ENCODE measurements at places on chromosomes 2 and 18. TPM values are rescaled to one million over a fixed set of nuclear protein-coding genes. Genes with fewer than 3 reads are reported as not detected.

- no peak overlapping the region for H3K4me3 ChIP-seq
- H3K27ac ChIP-seq = no peak overlapping the region
- peaks cover 1% of the 10 kb centered on the region for H3K27me3 ChIP-seq
- peaks cover 12% of the 10 kb centered on the region for H3K36me3 ChIP-seq
- DNase-seq = no peak
Observed at GRCh38 chr18:8391068-8391467, 218.2 kb upstream of the RAB12 start.

- no peaks in the 10 kb centered on the region for H3K36me3 ChIP-seq
- H3K27me3 ChIP-seq = peaks cover 49% of the 10 kb centered on the region
- DNase-seq = no peak
- no peak within 1 kb of the TSS for H3K4me3 ChIP-seq
- H3K4me1 ChIP-seq = no peaks in the 10 kb centered on the region
Observed at GRCh38 chr2:240868286-240869108, at the start of gene AGXT. Gene AGXT (plus strand): TSS chr2:240868824. CDS start chr2:240868866, 42 bp downstream.

DNA sequence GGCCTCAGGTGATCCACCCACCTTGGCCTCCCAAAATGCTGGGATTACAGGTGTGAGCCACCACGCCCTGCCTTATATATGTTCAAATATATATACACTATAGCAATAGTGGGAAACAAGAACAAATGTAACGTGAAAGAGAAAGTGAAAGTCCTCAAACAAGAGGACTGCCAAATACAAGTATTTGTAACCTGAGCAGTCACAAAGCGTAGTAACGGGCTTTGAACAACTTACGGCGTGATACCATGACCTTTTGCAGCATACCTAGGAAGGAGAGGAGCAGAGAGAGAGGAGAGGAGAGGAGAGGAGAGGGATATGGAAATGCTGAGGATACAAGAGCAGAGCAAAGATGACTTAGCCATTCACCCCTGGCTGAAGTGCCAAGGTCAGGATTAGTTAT is 113.8 kb upstream of the RGPD4 start:
- H3K36me3 ChIP-seq = no peaks in the 10 kb centered on the region
- H3K27ac ChIP-seq = no peak overlapping the region
- H3K4me1 ChIP-seq = no peaks in the 10 kb centered on the region
- H3K27me3 ChIP-seq = no peaks in the 10 kb centered on the region
- no peak for DNase-seq

DNA sequence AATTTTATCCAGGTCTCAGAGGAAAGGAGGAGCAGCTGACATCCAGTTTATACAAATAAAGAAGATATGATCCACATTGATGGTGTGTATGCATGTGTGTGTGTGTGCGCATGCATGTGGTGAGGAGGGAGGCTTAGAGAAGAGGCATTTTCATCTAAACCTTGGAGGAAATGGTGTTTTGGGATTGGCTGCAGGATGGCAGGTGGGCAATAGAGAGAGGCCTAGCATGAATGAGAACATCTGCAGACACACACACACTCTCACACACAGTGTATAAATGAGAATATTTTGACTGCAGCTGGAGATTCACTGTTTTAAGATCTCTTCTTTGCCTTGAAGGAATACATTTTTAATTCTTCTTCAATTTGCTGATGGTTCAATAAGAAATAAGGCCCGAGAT is 61.7 kb upstream of the TMEM17 start:
- no peaks in the 10 kb centered on the region for H3K27me3 ChIP-seq
- peaks cover 30% of the 10 kb centered on the region for H3K4me1 ChIP-seq
- no peak overlapping the region for H3K4me3 ChIP-seq
- H3K27ac ChIP-seq = no peak overlapping the region

- no peak for DNase-seq
- H3K4me1 ChIP-seq = no peaks in the 10 kb centered on the region
- H3K4me3 ChIP-seq = no peak overlapping the region
- no peak overlapping the region for H3K27ac ChIP-seq
- H3K36me3 ChIP-seq = no peaks in the 10 kb centered on the region
Observed at GRCh38 chr18:7367336-7367735, 136.4 kb downstream of the LRRC30 start.

DNA sequence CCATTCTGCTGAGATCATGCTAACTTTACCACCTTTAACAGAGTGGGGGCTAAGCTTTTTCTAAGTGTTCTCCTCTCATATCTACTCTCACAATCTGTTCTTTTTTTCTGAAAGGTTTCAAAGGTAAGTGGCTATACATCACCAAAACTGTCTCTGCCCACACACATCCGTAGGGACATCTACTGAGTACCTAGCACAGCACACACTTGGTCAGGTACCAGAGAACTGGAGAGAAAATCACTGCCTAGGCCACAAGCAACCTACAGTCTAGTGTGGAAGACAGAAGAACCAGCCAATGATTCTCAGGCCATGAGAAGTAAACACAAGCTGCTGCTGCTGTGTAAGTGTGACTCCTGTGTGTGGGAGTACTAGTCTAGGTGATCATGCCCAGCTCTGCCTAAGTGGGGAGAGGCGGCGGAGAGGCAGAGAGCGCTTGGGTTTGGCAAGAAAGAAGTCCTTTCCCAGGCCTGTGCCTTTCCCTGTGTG is 176.1 kb upstream of the ZFP36L2 start:
- H3K27ac ChIP-seq = no peak overlapping the region
- peaks cover 35% of the 10 kb centered on the region for H3K4me1 ChIP-seq
- H3K4me3 ChIP-seq = no peak overlapping the region
- H3K36me3 ChIP-seq = 0 out of 2 replicates have a peak, but pooled peaks cover 4% of the 10 kb centered on the region
- H3K27me3 ChIP-seq = peaks cover 1% of the 10 kb centered on the region
- no peak for DNase-seq

- H3K27me3 ChIP-seq = peaks cover 2% of the 10 kb centered on the region
- no peak overlapping the region for H3K27ac ChIP-seq
- peaks cover 21% of the 10 kb centered on the region for H3K36me3 ChIP-seq
- no peak overlapping the region for H3K4me3 ChIP-seq
- H3K4me1 ChIP-seq = peaks cover 6% of the 10 kb centered on the region
Observed at GRCh38 chr2:235864733-235865515, 303.3 kb downstream of the GBX2 start.

DNA sequence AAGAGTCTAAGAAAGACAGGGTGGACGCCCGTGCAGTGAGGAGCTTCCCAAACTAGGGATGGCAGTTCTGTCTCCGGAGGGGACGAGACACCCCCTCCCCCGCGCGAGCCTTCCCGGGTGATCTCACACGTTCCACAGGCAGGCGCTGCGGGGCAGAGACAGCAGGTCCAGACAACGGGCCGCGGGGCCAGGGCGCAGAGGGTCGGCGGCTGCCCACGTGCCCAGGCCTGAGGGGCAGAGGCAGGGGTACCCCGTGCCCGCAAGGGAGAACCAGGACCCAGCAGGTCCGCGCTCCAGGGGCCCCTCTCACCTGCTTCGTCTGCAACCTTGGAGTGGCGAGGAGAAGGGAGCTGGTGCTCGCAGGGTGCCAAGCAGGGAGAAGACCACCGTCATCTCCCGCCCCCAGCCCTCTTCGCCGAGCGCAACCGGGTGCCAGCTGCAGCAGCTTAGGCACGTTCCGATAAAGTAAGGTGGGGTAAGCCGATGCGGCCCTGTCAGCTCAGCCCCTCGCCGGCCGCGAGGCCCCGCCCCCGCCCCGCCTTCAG is at the start of gene GPR155:
GPR155 (minus strand) TSS at position 467 of the 545 bp plus-strand sequence. CDS start 5,073 bp downstream, outside the sequence.
- H3K27me3 ChIP-seq = no peaks in the 10 kb centered on the region
- H3K27ac ChIP-seq = peak within 1 kb of the TSS; percentile 90
- no peaks in the 10 kb centered on the region for H3K36me3 ChIP-seq
- peak; percentile 18 for DNase-seq
- H3K4me3 ChIP-seq = peak within 1 kb of the TSS; percentile 94

- H3K27ac ChIP-seq = no peak overlapping the region
- DNase-seq = no peak
- no peak overlapping the region for H3K4me3 ChIP-seq
- H3K36me3 ChIP-seq = peaks cover 4% of the 10 kb centered on the region
- no peaks in the 10 kb centered on the region for H3K4me1 ChIP-seq
Observed at GRCh38 chr2:2568411-2568810, 237.3 kb upstream of the MYT1L start.

- no peaks in the 10 kb centered on the region for H3K36me3 ChIP-seq
- H3K4me3 ChIP-seq = peak overlapping the region; percentile 62
- no peak for DNase-seq
Observed at GRCh38 chr2:233351423-233351822, 2.9 kb upstream of the DGKD start.

DNA sequence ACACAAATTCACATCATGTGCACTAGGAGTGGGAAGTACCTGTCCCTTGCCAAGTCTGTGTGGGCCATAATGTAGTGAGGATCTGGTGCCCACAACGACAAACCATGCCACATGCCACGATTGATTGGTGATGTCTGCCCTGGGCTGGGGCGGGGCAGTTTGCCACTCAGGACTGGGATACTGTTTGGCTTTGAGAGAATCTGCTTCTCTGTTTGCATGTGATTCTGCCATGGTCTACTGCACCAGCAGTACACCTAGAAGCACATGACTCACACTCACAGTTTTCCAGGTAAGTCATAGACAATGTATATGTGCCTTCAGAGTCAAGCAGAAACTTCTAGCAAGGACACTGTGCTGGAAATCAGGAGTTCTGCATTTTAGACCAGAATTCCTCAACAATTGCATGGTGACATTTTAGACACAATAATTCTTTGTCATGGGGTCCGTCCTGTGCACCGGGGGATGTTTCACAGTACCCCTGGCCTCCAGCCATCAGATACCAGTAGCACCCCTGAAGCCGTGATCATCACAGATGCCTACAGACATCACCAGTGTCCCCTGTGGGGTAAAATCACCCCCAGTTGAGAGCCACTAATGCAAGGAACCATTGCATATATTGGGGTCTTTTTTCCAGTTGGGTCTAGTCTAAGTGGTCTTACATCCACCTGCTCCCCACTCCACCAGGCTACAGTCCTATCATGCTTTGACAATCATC is 278.3 kb downstream of the EIPR1 start:
- H3K36me3 ChIP-seq = no peaks in the 10 kb centered on the region
- H3K4me1 ChIP-seq = no peaks in the 10 kb centered on the region
- H3K27me3 ChIP-seq = peaks cover 3% of the 10 kb centered on the region
- no peak overlapping the region for H3K4me3 ChIP-seq
- DNase-seq = no peak
- no peak overlapping the region for H3K27ac ChIP-seq

DNA sequence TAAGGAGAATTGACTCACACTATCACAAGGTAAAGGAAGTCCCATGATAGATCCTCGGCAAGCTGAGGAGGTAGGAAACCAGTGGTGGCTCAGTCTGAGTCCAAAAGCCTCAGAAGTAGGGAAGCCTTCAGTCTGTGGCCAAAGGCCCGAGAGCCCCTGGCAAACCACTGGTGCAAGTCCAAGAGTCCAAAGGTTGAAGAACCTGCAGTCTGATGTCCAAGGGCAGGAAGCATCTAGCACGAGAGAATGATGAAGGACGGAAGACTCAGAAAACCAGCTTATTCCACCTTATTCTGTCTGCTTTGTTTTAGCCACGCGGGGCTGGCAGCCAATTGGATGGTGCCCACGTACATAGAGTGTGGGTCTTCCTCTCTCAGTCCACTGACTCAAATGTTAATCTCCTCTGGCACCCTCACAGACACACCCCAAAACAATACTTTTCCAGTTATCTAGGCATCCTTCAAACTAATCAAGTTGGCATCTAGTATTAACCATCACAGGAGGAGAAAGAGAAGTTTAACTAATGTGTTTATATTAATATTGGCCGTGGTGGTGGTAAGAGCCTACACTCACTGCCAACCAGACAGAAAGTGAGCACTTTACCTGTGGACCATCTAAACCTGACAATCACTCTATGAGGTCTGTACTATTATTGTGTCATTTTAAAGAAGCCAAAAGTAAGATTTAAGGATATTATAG is 8.1 kb upstream of the TRIB2 start:
- no peak overlapping the region for H3K27ac ChIP-seq
- no peak for DNase-seq
- H3K36me3 ChIP-seq = no peaks in the 10 kb centered on the region
- no peak overlapping the region for H3K4me3 ChIP-seq
- H3K4me1 ChIP-seq = peaks cover 5% of the 10 kb centered on the region

DNA sequence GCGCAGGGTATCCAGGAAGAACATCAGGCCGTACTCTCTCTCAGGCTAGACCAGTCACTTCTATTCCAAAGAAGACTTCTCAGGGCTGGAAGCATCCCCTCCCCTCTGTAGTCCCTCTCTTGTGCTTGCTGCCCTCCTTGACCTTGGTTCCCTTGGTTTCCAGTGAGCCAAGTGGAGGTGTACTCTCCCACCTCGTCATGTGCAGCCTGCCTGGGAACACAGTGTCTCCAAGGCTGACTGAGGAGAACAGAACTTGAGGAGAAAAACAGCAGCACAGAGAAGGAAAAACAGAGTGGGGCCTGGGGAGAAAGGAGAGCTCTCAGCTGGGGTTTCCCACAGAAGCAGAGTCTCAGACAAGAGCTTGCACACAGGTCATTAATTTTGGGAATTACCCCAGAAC is 52.7 kb downstream of the HAUS1 start:
- H3K27ac ChIP-seq = peak overlapping the region; percentile 87
- no peaks in the 10 kb centered on the region for H3K27me3 ChIP-seq
- no peak for DNase-seq

DNA sequence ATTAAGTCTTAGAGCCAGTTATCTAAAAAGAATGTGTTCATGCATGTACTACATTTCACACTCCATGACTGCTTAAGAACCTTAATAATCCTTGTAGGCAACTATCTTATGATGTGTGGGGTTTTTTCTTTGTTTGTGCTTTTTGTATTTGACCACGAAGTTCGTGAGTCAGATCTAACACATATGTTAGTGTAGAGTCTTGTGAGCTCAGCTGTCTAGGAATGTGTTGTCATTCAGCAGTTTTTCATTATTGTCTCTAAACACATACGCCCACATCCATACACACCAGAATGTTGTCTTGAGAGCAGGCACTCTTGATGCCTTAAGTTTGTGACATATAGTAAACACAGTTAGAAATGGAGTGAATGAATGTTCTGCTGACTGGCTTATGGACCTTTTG is 38.4 kb downstream of the CAB39 start:
- H3K27ac ChIP-seq = peak overlapping the region; percentile 24
- H3K4me3 ChIP-seq = no peak overlapping the region
- H3K36me3 ChIP-seq = peaks cover 27% of the 10 kb centered on the region
- peaks cover 57% of the 10 kb centered on the region for H3K4me1 ChIP-seq

DNA sequence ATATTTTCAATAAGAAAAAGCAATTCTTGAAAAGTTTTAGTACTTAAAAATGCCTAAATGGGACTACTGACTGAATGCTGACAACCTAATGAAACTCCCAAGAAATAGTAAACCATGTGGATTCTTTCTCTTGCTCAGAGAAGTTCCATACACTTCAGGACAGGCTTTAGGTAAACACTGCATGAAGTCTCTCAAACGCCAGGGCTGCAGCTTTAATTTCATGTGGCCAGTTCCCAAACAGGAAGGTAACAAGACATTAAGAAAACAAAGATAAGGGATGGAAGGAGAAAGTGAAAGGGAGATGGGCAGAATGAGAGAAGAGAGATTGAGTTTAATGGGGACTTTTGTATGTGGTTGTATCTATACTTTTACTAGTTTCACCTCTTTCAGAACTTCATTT is 734.7 kb upstream of the PKDCC start:
- H3K27me3 ChIP-seq = no peaks in the 10 kb centered on the region
- DNase-seq = no peak
- no peak overlapping the region for H3K27ac ChIP-seq
- no peaks in the 10 kb centered on the region for H3K36me3 ChIP-seq

The KLHL29 gene
- 9.4 TPM for total RNA-seq

The RAB17 gene
- not detected for total RNA-seq

The C2orf74 gene
- total RNA-seq = 22.3 TPM

The CCDC85A gene
- total RNA-seq = 23.5 TPM

The NOSTRIN gene
- total RNA-seq = not detected

The VWA3B gene
- total RNA-seq = not detected

The GCC2 gene
- total RNA-seq = 31.7 TPM

The ALPP gene
- total RNA-seq = not detected

The MYO5B gene
- total RNA-seq = not detected

Measured in HFFc6 (cell line).